ENCODE measurements at places on chromosomes 4 and X.

DNA sequence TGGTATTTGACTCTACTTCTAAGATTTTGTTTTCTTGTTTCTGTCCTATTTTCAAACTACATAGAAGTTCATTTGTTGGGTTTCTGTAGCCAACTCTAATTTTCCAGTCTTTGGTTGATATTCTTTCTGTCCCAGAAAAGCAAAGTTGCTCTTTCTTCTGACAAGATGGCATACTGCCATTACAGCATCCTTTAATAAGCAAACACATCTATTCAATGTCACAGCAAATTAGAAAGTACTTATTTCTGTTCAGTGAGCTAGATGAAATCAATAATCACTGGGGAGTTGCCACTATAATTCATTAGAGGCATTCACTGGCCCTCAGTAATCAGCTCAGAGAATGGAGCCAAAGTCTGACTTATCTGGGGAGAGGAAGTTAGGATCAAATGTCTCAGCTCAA, 1258.0 kb upstream of the IGFBP7 start:
- DNase-seq = no peak

GRCh38 chr4:71867598-71867997, 83.7 kb upstream of the GC start:
- DNase-seq = no peak

- no peak for DNase-seq
Measured at GRCh38 chrX:148412006-148412405, 88.4 kb upstream of the AFF2 start.

DNA sequence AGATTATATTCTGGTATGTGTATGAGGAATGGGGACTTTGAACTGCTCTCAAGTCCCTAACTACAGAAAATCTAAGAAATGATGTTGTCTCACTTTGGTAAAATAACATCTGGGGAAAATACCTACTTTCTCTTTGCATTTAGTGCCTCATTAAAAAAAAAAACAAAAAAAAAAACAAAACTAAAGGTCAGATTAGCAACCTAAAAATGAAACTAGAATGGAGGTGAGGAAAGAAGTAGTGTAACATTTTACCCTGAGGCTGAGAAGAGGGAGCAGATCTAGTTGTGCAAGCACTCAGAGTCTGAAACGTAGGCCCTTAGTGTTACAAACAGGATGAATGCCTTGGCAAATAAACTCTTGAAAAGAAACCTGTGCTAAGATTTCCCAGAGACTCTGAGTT, 56.0 kb downstream of the VGLL1 start:
- DNase-seq = no peak

GRCh38 chrX:52082578-52082977, 13.6 kb upstream of the MAGED4B start:
- no peak for DNase-seq

GRCh38 chr4:99062120-99062519, 26.5 kb downstream of the ADH5 start:
- no peak for DNase-seq

DNA sequence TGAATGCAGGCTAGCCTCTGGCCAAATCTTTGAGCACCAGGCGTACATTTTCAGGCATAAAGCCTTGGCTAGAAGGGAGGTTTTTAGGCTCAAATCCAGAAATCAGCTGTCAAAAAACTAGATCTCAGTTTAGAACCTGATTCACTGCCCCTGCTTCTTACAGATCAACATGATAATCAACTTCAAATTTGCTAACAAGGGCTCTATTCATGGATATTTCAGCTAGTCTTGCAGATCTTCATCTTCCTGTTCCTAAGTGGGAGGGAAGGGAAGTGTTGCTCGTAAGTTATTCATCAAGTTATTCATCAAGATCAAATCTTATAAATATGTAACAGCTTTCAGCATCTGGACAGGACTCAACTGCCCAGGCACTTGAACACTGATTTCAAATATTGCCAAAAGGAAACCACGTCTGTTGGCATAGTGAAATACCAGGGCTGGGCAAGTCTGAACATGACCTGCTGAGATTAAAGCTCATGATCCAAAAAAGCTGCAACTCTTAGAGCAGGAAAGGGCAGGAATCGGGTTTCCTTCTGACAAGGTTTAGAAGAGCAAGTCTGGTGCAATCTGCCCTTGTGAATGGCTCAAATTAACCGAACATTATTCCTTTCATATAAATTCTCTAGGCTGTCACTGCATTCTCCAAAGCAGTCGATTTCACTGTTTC, 200.3 kb downstream of the PDGFC start:
- DNase-seq = no peak

Data from stimulated activated CD8-positive, alpha-beta memory T cell treated with anti-CD3 and anti-CD28 coated beads, Interleukin-12 subunit alpha, Interleukin-12 subunit beta, amount 100 ng/mL, for 1 hour (primary cell).